NCI-H774 (cell line): ENCODE measurements at places on chromosomes 7 and 10.

DNA sequence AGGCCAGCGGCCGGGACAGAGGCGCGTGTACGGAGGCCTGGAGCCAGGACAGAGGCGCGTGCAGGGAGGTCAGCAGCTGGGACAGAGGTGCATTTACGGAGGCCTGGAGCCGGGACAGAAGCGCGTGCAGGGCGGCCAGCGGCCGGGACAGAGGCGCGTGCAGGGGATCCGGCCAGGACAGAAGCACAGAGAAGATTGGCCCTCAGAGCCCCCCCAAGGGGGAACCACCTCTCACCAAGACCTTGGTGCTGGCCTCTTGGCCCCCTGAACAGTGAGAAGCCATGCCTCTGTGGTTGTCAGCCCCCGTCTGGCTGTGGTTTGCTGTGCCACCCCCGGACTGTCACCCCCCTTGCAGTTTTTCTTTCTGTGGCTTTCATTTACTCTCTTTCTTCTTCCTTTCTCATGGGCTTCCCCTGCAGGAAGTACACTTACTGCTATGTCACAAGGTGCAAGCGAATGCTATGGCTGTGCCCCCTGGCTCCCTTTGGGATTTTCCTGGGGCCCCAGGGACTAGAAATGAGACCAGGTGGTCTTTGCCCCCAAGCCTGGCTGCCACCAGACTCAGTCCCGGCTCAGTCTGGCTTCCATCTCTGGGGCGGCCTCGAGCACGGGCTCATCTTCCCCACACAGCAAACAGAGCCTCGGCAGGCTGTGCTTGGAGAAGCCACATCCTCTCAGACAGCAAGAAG lies 41.1 kb downstream of the INSIG1 start:
- no peak for DNase-seq

- no peak for DNase-seq
These were observed 140.1 kb downstream of the ETV1 start for GRCh38 chr7:13849163-13849892.

GRCh38 chr10:112502536-112502935 lies 55.5 kb downstream of the VTI1A start:
- no peak for DNase-seq

DNA sequence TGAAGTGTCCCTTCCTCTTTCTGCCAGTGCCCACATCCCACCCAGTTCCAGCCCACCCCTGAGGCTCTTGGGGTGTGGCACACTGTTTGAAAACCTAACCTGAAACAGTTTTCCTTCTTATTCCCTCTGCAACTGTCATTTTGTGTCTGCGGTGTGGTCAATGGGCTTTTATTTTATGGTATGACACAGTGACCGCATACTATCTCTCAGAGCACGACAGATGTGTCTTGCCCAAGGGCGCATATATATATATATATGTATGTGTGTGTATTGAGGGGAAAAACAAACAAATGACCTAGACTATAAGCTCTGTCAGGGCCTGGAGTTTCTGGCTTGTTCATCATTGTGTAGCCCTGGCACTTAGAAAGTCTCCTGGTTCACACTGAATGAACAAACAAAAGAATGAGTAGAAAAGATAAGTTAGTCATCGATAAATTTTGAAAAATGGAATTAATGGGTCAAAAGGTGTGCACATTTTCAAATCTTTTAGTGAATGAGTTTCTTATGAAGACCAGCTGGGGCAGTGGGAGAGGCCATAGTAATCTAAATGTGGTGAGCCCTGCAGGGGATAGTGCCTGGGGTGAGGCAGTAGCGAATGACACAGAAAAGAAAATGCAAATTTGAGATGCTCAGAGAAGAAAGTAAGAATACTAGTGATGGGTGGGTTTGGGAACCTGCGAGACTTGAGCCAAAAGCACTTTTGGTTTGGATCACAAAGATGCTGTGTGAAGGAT lies 198.4 kb downstream of the SNX10 start:
- no peak for DNase-seq

DNA sequence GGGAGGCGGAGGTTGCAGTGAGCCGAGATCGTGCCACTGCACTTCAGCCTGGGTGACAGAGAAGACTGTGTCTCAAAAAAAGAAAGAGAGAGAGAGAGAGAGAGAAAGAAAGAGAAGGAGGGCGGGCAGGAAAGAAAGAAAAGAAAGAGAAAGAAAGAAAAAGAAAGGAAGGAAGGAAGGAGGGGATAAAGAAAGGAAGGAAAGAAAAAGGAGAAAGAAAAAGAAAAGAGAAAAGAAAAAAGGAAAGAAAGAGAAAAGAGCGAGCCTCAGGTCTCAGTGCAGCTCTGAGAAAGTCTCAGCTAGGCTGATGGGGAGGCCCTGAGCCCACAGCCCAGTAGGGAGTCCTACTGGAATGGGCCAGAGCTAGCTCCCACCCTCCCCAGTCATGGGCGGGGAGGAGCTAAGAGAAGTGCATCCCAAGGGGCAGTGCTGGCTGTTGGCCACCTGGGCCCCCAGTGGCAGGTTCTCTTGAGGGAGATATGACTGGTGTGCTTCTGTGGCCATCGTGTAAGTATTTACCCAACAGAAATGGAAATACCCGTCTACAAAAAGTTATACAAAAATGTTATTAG lies 69.3 kb downstream of the ABRAXAS2 start:
- no peak for DNase-seq

DNA sequence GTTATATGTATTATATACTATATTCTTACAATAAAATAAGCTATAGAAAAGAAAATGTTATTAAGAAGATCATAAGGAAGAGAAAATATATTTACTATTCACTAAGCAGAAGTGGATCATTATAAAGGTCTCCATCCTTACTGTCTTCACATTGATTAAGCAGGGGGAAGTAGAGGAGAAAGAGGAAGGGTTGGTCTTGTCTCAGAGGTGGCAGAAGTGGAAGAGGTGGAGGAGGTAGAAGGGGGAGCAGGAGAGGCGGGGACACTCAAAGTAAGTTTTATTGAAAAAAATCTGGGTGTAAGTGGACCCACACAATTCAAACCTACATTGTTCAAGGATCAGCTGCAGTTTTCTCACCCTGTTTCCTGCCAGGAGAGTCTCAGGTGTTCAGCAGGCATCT lies 28.9 kb upstream of the ERCC6 start:
- no peak for DNase-seq

DNA sequence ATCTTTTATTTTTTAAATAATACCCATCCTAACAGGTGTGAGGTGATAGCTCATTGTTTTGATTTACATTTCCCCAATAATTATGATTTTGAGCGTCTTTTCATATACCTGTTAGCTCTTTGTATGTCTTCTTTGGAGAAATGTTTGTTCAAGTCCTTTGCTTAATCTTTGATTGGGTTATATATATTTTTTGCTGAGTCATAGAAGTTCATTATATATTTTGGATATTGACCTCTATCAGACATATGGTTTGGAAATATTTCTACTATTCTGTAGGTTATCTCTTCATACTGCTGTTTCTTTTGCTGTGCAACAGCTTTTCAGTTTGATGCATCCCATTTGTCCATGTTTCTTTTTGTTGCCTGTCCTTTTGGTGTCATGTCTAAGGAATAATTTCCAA lies 23.6 kb upstream of the HYAL4 start:
- DNase-seq: no peak

DNA sequence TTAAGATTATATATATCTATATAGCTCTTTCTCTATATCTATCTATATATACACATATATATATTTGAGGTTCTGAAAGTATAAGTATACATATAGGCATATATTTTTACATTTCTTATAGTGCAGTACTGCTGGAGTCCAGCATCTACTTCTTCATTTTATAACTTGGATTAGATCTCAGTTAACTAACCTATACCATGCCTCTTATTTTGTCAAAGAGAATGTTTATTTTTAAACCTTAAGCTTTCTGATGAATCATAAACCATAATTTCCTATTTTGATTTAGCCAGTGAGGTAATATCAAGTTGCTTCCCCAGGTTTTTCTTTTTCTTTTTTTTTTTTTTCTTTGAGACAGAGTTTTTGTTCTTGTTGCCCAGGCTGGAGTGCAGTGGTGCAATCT lies 8.1 kb downstream of the ZNF32 start:
- DNase-seq: no peak

GRCh38 chr10:90960355-90960814 lies 39.5 kb upstream of the ANKRD1 start:
- DNase-seq: no peak
